ENCODE measurements at places on chromosomes 6 and 20.

DNA sequence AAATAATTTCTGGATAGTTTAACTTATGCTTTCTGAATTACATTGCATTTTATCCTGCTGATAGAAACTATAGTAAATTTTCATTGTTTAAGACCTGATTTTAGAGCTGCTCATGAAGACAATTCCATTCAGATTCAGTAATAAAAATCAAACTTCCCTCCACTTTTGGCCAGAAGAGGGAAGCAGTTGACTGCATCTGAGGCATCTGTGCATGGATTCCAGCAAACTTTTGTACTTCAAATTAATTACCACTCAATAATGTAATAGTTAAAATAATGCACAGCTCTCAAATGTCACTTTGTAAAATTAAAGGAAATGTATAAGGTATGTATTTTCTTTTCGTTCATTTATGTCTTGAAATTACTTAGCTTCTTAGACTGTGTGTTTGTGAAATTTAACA is 64.2 kb upstream of the SLC35B3 start:
- peak; percentile 58 for DNase-seq

GRCh38 chr6:38480036-38480435 is 159.7 kb downstream of the BTBD9 start:
- DNase-seq = no peak

DNA sequence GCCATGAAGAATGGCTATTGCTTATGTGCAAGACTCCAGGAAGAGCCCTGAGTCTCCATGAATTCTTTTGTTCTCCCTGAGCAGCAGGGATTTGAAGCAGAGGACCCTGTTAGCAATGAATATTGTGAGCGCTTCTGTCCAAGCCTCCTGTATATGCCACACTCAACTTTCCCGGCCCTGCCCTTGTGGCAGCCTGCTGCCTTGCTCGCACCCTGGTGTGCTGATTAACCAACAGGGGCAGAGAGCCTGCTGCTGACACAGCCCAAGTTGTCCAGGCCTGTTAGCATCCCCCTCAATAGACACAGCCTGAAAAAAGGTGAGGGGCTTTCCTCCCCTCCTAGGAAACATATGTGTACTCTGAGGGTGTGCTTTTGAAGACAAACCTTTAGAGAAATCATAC is 131.4 kb downstream of the BMP2 start:
- DNase-seq = no peak

GRCh38 chr20:61031101-61031830 is 220.8 kb upstream of the CDH4 start:
- no peak for DNase-seq

DNA sequence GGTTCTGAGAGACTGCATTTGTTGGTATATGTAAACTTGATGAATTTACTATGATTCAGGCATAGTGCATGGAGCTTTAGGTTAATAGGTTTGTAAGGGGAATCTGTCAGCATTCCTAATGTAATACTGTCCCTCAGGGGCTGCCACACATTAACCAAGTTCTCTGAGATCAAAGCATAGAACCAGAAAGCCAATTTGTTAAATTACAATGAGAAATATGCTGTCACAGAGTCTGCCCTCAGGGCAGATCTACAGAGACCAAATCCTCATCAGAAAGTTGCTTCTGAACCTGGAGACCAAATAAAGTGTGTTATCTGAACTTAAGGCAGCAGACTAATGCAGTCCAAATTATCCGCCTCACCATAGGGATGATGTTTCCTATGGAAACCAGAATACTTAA is 250.8 kb upstream of the HTR1E start:
- no peak for DNase-seq

GRCh38 chr6:139402876-139403386 is 28.5 kb upstream of the CITED2 start:
- no peak for DNase-seq

DNA sequence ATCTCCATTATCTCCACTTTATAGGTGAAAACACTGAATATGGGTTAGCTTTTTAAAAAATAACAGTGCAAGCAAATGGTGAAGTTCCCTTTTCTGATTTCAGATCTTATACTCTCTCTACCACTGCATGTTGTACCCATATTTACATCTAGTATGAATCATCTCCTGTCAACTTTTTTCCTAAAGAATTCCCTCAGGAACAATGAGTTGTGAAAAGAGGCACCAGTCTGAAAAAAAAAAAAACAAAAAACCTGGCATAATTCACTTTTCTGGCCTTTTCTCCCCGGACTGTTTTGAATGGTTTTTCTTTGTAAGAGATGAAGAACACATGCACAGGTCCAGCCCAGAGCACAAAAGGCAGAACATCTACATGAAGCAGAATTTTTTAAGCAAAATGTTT is 596.0 kb downstream of the COL12A1 start:
- no peak for DNase-seq

DNA sequence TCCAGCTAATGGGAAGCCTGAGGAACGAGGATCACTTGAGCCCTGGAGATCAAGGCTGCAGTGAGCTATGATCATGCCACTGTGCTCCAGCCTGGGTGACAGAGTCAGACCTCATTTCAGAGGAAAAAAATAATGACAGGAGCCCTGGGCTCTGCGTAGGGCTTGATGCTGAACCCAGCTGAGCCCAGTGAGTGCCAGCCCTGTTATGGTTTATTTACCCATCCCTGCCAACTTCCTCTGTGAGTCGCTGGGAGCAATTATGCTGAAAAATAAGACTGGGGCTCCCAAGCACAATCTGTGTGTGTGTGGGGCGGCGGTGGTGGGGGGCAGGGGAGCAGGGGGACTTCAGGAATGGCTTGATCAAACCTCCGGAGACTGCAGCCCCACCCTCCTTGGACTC is 75.9 kb upstream of the PMEPA1 start:
- peak; percentile 4 for DNase-seq

DNA sequence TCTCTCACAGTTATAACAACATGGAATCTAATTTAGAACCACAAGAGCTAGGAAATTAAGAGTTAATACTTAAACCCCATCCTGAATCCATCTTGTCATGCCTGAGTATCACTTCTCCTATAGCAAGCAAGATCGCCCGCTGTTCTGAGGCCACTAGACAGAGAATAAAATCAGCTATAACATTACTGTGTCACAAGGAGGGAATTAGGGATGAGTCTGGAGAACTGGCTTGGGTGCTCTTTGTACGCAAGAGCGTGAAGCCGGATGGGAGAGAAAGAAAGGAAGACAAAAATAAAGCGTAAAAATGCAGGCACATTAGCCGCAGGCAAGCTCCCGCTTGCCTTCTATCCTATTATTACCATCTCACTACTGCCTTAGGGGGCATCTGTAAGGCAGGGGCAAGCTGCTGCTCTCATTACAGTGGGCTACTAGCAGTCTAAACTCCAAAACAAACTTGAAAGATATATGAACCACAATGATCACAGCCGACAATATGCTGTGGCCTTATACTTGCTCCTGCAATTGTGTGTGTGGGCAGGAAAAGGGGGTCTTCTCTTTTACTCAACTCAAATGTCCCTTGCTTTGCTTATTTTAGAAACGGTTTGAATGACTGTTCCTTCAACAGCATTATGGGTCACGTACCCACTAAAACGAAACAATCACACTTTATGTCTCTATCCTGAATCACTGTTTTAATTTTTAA is 81.9 kb downstream of the GJA10 start:
- DNase-seq = no peak

- DNase-seq = peak; percentile 57
Measured at GRCh38 chr6:157269261-157269794, 54.0 kb downstream of the TMEM242 start.

DNA sequence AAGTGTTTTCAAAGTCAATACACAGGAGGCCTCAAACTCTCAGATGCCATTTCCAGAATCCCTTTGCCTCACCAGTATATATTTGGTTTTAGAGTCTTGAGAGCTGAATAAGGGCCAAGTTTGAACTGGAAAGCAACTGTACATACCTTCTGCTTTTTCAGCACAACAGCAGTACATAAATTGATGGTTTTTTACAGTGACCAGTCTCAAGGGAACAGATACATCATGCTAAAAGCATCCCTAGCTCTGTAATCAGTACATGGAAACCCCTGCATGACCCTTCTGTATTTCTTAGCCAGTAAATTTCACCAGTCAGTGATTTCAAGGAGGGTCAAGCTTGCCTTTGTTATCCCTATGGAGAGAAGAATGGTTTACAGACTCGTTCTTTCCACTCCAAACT is 40.6 kb upstream of the ECHDC1 start:
- DNase-seq = no peak

- no peak for DNase-seq
Measured at GRCh38 chr6:24867104-24867703, 68.5 kb upstream of the ARMH2 start.

DNA sequence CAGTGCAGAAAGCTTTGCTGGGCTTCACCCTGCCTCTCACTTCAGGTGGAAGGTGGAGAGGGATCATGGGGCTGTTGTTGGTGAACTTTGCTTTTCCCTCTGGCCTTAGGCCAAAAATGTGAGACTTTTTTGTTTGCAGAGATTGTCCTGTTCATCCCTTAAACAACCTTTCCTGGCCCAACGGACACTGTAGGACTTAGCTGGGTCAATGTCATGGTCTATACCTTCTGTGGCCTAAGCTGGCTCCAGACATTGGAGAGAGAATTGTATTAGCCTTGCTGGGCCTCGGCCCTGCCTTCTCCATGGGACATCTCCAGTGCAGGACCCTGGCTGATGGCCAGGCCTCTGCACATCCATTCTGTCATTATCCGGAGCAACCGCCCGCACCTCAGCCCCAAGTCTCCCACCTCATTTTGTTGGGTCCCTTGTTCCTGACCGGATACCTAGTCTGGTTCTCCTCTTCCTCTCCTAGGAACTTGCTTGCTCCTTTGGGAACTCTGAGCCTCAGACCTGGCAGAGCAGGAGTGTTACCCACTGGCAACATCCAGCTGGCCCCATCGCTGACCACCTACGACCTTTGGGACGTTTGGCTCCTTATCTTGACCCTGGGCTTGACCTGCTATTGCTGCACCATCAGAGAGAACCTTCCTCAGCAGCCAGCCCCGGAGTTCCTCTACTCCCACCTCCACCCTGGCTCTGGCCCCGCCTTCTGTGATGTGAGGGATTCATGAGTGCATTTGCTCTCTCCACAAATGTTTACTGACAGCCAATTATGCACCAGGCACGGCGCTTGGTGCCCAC is 128.2 kb downstream of the BANF2 start:
- no peak for DNase-seq

DNA sequence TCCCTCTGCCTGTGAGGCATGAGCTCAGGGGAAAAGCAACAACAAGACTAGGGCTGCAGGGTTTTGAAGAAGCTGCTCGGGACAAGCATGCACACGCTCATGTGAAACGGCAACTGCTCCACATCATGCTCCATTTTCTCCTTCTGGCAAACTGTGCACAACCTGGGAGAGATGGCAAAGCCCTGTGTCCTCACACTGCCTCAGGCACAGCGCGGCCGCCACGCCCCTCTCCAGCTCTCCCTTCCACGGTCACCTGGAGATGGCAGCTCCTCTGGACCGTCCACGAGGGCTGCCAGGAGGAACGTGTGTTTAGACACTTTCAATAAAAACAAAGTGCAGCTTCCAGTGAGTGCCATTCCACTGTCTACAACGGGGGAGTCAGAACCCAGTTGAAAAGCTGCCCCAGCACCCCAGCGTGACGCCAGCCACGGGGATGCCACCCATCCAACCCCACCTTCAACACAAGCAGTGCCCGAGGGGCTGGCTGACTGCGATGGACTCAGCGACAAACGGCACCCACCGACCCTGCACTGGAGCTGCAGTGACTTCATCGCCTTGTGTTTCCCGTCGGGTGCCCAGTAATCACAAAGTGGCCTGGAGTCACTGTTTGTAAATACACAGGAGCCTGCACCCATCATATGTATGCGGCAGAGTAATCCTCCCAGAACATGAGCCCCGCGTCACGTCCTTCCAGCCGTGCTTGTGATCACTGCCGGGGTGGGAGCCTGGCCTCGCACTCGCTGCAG is 16.1 kb downstream of the SMOC2 start:
- no peak for DNase-seq

DNA sequence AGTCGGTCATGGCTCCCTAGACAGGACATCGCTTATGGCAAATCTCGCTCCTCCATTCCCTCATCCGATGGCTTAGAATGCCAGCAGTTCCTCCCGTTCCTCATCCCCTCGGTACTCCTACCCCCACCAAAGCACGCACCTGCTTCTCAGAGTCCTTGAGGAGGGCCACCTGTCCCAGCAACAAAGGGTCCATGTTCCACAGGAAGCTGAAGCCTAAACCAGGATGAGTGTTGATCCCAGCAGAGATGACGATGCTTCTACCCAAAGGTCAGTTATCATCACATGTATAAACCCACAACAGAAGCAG is 111.2 kb downstream of the THBS2 start:
- no peak for DNase-seq

DNA sequence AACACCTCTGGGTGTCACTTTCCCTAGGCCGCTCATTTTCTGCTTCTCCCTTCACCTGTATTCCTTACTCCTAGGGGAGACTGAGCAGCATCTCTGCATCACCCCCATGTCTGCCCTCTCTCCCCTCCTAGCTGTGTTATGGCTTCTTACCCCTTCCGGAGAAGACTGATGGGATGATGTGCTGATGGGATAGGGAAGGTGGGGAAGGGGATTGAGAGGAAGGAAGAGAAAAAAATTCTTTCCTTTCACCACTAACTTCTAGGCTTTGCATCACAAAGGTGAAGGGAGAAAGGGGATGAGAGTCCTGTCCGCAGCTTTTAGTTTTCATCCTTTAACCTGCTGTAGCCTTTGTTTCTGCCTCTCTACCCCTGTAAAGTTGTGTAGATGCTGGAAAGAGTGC is 26.7 kb downstream of the AKAP7 start:
- DNase-seq = no peak

DNA sequence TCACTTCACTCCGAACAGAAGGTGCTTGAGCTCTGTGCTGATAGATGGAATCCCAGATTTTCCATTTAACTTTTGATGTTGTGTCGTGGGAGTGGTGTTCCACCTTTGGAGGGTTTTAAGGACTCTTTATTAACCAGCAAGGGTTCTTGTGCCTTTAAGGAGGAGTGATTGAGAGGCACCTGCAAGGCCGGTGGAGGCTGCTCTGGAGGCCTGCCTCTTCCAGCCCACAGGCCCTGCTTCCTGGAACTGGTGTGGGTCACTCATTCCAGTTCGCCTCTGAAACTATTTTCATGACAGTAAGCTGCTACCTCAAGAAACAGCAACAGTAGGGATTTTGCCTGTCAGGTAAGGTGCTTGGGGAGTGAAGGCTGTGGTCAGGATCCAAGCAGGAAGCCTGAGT is 58.8 kb upstream of the APCDD1L start:
- peak; percentile 66 for DNase-seq

GRCh38 chr6:11230158-11231107 is 2.0 kb downstream of the NEDD9 start:
- DNase-seq = no peak

DNA sequence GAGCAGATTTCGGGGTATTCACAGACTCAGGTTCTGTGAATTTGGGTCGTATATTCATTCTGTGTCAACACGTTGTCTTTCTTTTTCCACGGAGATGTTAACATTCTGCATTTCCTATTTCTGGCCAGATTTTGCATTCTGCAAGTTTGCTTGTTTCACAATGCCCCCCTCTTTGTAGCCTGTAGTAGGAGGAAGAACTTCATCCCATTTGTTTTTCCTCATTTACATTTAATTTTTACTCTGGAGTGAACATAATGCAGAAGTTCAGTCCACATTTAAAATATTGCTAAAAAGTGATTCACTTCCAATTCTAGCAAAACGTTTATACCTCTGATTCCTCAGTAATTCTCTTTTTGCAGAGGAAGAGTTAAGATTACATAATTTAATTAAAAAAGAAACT is 12.9 kb downstream of the TAGAP start:
- peak; percentile 44 for DNase-seq

- DNase-seq = no peak
Measured at GRCh38 chr6:157124485-157125254, 198.6 kb downstream of the TMEM242 start.

Measured in lung (tissue), 17 donors.